HCT116 (cell line): ENCODE measurements at places on chromosomes 7 and 10. TPM values are rescaled to one million over a fixed set of nuclear protein-coding genes. Genes with fewer than 3 reads are reported as not detected.

DNA sequence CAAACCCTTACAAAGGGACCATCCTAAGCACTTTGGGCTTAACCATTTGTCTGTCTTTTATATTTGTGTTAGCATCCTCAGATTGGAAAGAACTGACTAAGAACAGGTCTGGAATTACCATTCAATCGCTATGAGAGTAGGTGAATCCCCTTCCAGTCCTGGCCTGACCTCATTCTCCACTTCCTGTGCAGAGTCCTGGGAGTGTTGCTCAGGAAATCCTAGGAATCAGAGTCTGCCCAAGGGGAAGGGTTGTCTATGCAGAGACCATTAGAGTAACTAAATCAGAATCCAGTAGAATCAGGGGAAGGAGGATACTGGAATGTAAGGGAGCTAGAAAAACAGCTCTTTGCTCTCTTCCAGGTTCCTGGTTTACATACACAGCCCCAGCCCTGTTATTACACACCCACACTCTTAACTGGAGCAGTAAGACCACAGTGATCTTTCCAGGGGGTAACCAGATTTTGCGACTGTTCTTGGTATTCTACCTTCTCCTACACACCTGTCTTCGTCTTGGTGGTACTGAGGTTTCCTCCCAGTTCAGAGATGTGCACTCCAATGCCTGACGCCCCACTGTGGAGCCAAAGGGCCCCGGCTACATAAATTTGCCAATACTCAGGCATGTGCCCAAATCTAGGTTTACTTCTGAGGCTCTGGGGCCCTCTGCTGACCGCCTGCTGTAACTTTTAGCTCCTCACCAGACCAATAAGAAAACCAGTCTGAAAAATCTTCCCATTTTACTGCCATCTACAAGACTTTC is 103.7 kb downstream of the RNF216 start:
- no peaks in the 10 kb centered on the region for H3K36me3 ChIP-seq
- DNase-seq = peak; percentile 34
- no peaks in the 10 kb centered on the region for H3K27me3 ChIP-seq
- H3K4me1 ChIP-seq = peaks cover 6% of the 10 kb centered on the region; the same call in 1 of the 2 replicates

DNA sequence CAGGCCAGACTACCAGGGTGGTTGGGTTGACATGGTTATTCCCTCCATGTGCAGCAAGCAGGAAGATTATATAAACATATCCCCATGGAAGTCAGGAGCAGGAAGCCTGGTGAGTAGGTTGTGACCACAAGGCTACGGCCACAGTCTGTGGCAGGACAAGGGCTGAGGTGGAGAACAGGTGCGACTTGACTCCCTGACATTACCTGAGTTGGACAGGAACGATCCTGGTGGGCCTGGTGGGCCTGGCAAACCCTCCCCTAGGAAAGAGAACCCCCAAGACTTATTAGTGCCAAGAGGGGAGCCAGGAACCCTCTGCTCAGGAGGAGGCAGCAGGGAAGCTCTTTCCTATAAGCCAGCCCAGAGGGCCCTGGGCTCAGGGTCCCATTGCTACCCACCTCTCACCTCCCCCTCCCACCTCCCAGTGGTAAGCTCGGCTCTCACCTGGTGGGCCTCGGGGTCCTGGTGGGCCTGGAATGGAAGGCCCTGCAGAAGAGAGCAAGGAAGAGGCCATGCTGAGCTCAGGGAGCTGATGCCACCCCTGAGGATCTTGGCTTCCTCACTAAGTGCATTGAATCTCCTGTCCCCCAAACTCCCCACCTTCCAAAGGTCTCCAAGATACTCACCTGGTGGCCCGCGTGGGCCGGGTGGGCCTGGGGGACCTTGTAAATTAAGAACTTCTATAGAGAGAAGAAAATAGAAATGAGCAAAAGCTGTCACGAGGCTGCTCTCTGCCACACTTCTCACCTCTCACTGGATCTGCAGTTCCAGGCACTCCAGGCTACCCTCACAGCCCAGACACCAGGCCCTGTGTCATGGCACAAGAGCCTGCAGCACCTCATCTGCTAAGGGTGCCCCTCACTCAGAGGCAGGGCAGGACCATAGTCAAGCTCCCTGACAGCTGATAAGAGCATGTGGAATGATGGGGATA is 44.6 kb downstream of the COL17A1 start:
- H3K4me3 ChIP-seq = no peak overlapping the region
- no peaks in the 10 kb centered on the region for H3K36me3 ChIP-seq
- no peak for DNase-seq
- peaks cover 9% of the 10 kb centered on the region; the same call in 1 of the 2 replicates for H3K4me1 ChIP-seq

DNA sequence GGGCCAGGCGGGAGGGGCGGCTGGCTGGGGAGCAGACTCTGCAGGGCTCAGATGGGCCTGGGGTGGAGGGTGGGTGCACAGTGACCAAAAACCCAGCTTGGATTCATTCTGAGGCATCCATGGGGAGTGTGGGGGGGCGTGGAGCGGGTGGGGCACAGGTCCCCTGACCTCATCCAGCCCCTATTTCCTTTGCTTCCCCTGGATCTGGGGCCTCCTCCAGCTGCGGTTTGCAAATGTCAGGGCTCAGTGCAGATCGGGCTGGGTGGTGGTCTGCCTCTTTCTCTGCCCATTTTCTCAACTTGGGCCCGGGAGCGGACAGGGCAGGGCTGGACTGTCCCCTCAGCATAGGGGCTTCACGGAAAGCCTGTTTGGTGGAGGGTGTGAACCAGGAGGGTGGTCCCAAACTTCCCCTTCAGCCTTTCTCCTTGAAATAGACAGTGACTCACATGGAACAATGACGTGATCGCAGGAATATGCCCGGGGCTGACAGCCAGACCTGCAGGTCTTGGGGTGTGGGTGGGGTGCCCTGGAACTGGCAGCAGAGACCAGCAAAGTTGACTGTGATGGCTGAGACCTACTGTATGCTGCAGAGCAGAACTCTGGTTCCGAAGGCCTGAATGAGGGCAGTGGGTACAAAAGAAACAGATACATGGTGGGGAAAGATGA is 72.9 kb upstream of the PODXL start:
- H3K27ac ChIP-seq = no peak overlapping the region
- H3K27me3 ChIP-seq = no peaks in the 10 kb centered on the region
- no peak overlapping the region for H3K4me3 ChIP-seq
- DNase-seq = no peak
- no peaks in the 10 kb centered on the region for H3K36me3 ChIP-seq

DNA sequence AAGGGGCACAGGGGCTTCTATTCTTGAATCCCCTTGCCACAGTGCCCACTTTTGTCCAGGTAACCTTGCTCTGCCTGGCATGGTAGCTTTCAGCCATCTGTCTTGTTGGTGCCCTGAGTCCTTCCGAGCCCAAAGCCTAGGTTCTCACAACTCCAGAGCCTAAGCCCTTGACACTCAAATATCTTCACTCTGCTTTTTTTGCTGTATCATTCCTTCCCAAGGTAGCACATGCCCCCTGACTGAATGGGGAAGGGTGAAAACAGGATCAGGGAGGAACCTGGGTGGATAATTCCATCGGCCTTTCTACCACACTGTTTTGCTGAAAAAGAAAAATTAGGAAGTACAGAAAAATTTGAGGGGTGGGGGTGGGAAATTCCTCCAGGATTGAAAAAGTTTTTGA is 37.6 kb downstream of the LDB3 start:
- H3K4me3 ChIP-seq = no peak overlapping the region
- 0 out of 2 replicates have a peak, but pooled peaks cover 2% of the 10 kb centered on the region for H3K4me1 ChIP-seq
- H3K36me3 ChIP-seq = no peaks in the 10 kb centered on the region
- no peaks in the 10 kb centered on the region for H3K27me3 ChIP-seq

DNA sequence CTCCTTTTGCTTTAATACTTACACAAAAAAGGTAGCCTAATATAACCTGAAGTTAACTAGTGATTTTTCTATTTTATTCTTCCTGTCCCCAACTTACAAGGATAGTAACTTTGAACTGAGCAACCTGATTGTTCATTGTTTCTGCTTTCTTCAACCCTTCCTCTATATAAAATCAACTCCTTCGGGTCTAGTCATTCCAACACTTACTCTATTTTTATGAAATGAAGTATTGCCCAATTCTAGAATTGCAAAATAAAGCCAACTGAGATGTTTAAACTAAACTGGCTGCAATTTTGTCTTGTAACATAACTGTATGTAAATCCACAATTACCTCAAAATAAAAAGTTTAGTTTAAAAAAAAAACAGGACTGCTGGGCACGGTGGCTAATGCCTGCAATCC is 20.3 kb upstream of the DNA2 start:
- no peaks in the 10 kb centered on the region for H3K36me3 ChIP-seq
- no peak overlapping the region for H3K4me3 ChIP-seq
- H3K4me1 ChIP-seq = no peaks in the 10 kb centered on the region
- no peak overlapping the region for H3K27ac ChIP-seq
- H3K27me3 ChIP-seq = no peaks in the 10 kb centered on the region

DNA sequence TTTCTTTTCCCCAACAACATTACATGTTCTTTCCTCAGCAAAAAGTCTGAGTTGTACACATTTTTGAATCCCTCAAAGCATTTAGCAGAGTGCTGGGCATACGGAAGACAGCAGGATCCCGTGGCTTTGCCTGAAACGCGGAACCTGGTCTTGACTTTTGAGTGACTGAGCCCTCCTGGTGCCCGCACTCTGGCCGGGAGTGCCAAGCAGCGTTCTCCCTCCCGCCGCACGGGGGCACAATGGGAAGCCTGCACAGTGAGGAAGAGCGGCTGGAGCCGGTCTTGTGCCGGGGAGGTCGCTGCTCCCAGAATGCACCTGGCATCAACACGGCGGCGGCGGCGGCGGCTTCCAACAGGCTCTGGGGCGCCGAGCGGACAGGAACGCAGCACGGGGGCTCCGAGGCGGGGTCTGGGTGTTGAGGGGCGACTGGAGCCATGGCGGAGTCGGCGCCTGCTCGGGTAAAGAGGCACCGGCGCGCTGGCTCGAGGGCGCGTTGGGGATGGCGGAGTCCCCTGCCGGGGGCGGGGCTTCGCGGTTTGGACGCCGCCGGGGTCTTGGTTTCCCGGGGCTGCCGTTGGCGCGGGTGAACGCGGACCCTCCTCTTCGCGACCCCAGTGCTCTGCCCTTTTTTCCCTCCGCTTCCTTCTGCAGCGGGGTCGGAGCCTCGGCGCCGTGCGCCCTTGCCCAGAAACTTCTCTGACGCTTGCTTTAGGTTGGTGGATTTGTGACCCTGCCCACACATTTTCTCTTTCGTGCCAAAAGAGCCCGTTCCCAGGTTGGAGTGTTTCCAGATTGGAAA is at the start of gene ZNF212:
Gene ZNF212 (plus strand): TSS at position 307 of the 799 bp plus-strand sequence. CDS start 128 bp downstream, at position 435.
- no peaks in the 10 kb centered on the region; the same call in 1 of the 2 replicates for H3K36me3 ChIP-seq
- no peaks in the 10 kb centered on the region for H3K27me3 ChIP-seq

GRCh38 chr7:80463272-80463920 is 48.5 kb downstream of the GNAT3 start:
- H3K36me3 ChIP-seq = no peaks in the 10 kb centered on the region
- H3K4me1 ChIP-seq = peaks cover 11% of the 10 kb centered on the region
- H3K27me3 ChIP-seq = no peaks in the 10 kb centered on the region
- no peak overlapping the region for H3K27ac ChIP-seq

GRCh38 chr7:30155481-30155880 is 20.7 kb downstream of the MTURN start:
- H3K27me3 ChIP-seq = no peaks in the 10 kb centered on the region
- no peaks in the 10 kb centered on the region for H3K36me3 ChIP-seq
- no peak overlapping the region for H3K27ac ChIP-seq
- H3K4me3 ChIP-seq = no peak overlapping the region
- no peaks in the 10 kb centered on the region for H3K4me1 ChIP-seq

DNA sequence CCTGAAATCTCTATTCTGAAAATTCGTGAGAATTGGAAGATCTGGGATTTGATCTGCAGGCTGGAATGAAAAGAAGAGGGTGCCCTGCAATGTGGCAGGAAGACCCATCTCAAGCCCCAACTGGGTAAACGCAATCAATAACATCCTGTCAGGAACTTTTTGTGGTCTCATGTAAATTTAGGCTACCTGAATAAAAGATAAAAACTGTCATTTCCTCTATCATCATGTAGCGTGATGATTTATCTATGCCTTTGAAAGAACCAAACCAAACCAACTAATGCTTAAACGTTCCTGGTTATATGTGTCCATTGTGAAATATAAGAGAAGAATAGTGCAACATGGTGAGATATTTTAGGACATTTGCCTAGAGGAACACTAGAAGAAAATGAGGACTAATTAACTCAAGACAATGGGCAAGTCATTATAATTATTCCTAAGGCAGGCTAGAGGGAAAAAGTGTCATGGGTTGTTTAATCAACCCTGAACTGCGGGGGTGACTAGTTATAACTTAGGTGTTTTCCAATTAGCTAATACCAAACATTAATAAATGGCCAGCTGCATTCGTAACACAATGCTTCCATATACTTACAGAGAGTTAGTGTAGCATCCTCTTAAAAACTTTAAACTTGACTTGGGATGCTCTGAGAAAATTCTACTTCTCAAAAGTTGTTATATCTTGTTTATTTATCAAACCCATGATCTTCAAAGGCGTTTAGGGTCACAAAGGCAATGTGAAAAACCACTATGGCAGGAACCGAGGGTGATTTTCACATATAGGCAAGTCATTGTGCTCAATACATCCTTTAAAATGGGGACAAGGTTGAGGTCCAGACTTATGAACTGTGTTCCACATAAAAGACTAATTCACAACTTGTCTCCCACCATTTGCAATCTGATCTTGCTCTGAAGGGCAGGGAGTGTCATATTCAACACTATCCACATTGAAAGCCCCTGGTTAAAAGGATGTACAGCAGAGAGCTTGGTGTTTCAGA is 48.6 kb upstream of the ADO start:
- H3K36me3 ChIP-seq = no peaks in the 10 kb centered on the region
- no peaks in the 10 kb centered on the region; the same call in 1 of the 2 replicates for H3K27me3 ChIP-seq
- DNase-seq = no peak
- H3K27ac ChIP-seq = no peak overlapping the region

- no peaks in the 10 kb centered on the region for H3K36me3 ChIP-seq
- no peak for DNase-seq
- H3K4me1 ChIP-seq = no peaks in the 10 kb centered on the region
- H3K27me3 ChIP-seq = no peaks in the 10 kb centered on the region
- no peak overlapping the region for H3K4me3 ChIP-seq
These were observed 244.3 kb downstream of the COBL start for GRCh38 chr7:51072281-51072680.

DNA sequence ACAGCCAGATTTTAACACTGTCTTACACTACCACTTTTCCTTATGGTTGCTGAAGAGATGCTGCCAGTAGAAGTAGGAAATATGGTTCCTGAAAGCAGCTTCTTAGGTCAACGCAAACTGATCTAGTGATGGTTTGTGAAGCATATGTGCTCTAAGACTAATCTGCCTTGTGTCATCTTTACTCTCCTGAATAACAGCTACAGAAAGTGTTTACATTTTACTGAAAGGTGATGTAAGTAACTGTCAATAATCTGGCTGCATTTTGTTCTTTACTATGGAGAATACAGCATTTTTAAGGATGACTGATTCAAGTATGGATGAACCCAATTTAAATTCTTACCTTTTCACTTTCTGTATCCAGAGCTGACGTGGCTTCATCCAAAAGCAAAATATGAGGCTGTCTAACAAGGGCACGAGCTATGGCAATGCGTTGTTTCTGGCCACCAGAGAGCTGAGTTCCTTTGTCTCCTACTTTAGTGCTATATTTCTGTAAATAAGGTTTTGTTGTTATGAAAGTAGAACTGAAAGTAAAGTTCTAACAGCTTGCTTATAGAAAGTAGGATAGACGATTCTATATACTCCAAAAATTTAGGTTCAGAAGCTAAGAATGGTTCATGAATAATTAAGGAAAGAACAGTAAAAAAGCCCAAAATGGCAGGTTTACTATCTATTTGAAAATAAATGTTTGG is 30.2 kb upstream of the ABCB4 start:
- no peak for DNase-seq
- H3K4me1 ChIP-seq = no peaks in the 10 kb centered on the region
- H3K36me3 ChIP-seq = no peaks in the 10 kb centered on the region
- no peaks in the 10 kb centered on the region for H3K27me3 ChIP-seq
- H3K4me3 ChIP-seq = no peak overlapping the region

Gene TUBAL3
- 0.98 TPM for total RNA-seq

Gene CPA1
- total RNA-seq = 11.9 TPM

Gene SLC39A12
- total RNA-seq = not detected

Gene ITPRIP
- total RNA-seq = 12.0 TPM
